ENCODE measurements at places on chromosomes 1 and 21.

DNA sequence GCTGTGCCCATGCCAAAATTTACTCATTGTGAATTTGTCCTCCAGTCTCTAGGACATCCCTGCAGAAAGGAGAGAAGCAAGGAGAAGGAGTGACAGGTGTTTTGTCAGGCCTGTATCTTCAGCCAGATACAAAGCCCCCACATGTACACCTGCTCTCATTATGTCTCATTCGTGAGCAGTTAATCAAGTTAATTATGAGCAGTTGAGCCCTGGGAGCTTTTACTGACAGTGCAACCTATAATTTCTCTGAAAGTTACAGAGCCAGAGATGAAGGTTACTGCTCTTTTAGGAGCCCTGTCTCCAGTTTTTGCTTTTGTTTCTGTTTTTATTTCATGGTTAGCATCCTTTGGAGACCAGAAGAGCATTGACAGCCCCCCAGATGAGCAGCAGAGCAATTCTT, 5.0 kb upstream of the ILDR2 start:
- DNase-seq, result no peak

DNA sequence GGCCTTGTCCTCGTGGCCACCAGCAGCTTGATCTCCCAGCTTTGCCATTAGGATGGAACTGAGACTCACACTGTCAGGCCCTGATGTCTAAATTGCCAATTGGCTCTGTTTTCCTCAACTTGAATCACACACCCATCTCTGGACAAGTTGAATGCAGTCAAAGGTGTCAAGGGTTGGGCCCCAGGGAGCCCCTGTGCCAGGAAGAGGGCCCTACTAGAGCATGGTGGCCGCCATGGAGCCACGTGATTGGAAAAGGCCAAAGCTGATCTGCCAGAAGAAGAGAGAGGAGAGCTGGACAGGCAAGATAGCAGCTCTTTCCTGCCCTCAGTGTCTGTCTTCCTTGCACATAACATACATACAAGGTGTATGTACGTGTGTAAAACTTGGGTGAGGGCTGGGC, 54.9 kb upstream of the NEK2 start:
- no peak for DNase-seq

GRCh38 chr1:230735447-230735846, 11.7 kb upstream of the CAPN9 start:
- no peak for DNase-seq

- DNase-seq, result no peak
Measured at GRCh38 chr1:184791550-184791900, 36.9 kb upstream of the EDEM3 start.

GRCh38 chr1:3245768-3246167, 176.8 kb downstream of the PRDM16 start:
- DNase-seq, result no peak

- no peak for DNase-seq
Measured at GRCh38 chr1:119372503-119373086, 4.0 kb downstream of the HAO2 start.

DNA sequence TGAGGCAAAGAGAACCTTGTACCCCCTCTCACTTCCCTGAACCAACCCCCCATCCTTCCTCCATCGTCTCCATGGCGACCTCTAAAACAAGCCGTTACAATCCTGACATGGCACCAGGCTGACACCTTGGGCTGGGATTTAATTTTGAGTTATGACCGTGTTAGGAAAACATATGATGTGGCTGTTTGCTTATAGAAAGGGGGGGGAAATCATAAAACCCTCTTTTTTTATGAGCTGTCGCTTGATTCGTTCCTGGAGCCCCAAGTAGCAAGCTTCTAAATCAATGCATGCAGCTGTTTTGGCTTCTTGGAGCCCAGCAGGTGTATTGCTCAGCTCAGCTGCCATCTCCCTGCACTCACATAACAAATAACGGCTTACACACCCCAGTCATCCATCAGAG, 301.2 kb upstream of the SPAG17 start:
- DNase-seq, result no peak

DNA sequence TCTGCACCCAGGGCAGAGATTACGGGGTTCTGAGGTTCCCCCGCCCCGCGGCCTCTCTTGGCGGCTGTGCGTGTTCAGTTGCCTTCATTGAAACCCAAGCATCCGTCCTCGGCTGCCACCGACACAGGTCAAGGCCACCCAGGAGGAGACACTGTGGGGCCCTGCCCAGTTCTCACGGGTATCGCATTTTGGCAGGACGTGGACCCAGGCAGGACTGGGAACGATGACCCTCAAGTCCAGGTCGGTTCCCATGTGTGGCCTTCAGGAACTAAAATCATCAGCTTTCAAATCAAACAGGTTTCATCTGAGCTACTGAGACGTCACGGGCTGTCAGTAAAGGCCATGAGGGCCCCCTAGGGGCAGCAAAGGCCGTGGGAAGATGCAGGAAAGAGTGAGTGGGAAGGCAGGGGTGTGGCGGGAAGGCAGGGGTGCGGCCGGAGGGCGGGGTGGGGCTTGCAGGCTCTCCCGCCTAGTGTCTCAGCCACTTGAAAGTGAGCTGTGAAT, 7.0 kb upstream of the C1orf174 start:
- peak; percentile 29 for DNase-seq

GRCh38 chr21:45525910-45526306, 16.3 kb downstream of the SLC19A1 start:
- peak; percentile 4 for DNase-seq

- DNase-seq, result no peak
Measured at GRCh38 chr1:243332440-243332839, 76.6 kb downstream of the SDCCAG8 start.

DNA sequence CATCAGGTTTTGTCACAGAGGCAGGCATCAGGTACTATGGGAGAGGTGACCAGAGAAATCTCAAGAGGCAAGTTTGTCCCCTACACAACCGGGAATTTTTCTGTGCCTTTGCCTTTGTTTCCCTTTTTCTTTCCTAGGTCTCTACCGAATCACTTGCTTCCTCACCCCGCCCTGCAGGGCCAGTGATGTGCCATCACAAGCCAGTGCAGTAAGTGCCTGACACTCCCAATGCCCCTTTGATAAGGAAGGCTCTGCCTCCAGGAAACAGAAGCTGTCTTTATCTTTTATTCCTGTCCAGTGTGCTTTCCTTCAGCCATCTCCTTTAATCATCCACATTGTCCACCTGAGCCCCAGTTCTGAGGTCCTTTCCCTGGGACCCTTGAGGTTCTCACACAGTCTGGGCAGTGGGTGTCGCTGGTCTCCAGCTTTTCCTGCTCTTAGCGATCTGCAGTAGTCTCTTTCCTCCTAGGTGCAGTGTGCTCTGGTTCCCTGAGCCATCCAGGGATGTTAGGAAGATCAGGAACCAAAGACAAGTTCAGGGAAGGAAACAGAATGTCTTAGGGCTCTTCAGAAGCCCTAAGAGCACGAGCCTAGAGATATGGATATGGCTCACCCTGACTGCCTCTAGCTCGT, 36.6 kb downstream of the GJA5 start:
- peak; percentile 25 for DNase-seq

- DNase-seq, result no peak
Measured at GRCh38 chr1:177880339-177880891, 89.4 kb downstream of the SEC16B start.

DNA sequence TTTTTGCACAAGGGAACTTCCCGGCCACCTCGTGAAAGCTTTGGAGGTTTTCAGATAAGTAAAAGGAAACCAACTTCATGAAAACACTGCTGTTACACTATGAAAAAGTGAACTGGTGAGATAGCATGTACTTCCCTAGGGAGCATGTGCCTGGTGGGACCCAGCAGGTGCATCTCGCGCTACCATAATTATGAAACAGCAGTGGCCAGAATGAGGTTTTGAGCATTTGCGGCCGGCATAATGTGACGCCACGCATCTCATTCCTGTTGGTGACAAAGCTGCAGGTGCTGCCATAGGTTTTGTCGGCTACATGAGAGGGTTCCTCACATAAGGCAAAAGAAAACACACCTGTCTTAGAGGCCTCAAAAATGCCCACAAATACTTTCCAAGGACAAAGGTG, 1.7 kb downstream of the KRTAP10-3 start:
- no peak for DNase-seq

GRCh38 chr1:23650344-23650990, 41.1 kb upstream of the RPL11 start:
- DNase-seq, result no peak

- DNase-seq, result no peak
Measured at GRCh38 chr21:36160850-36161178, 4.2 kb downstream of the DOP1B start.

- DNase-seq, result no peak
Measured at GRCh38 chr1:156062189-156062588, 1.2 kb downstream of the RAB25 start.

GRCh38 chr1:156295391-156295947, at the start of gene GLMP:
Gene GLMP, minus strand, starts transcription at chr1:156295679. Its CDS starts 34 bp downstream, at chr1:156295645.
- peak; percentile 46 for DNase-seq

DNA sequence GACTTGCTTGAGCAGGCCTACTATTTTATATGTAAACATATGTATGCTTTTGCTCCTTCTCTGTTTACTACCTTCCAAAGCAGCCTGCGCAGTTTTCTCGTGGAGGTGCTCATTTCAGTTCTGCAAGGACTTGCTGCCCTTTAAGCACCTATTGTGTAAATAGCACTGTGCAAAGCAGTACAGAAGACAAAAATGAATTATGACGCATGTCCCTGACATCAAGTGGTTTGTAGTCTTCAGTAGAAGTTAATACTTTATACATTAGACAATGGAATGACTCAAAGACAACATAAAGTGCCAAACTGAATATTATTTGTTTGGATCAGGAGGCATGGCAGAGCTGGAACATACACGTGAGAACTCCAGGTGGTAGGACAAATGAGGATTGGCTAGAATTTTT, 611.7 kb downstream of the LMO4 start:
- DNase-seq, result no peak

- DNase-seq, result no peak
Measured at GRCh38 chr21:29943885-29944284, 4.1 kb upstream of the GRIK1 start.

DNA sequence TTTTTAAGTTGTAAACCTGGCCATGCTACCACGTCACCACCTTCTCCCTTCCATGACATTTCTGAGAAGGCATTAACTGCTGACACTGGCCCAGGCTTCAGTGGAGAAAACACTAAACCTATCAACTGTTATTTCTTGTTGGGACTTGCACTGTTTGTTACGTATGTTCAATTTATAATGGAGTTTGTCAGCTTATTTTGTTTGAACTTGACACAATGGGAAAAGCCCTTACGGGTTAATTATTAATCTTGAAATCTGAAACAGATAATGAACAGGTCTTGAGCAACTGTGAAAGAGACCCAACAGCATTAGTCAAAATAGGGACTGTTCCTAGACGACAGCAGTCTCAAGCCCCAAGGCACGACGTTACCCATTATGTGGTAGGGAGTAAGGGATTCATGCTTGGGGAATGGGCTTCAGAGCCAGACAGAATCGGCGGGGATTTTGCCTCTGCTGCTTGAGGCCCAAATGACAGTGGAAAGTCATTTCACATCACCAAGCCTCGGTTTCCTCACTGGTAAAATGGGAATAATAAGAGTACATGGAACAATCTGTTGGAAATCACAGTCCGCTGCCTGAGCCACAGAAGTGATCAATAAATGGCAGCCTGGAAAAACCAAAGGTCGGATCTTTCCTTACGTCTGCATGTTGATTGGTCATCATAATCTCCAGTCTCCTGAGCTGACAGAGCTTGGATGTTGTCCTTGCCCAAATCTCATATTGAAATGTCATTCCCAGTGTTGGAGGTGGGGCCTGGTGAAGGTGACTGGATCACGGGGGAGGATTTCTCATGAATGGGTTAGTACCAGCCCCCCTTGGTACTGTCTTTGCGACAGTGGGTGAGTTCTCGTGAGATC, 44.5 kb downstream of the TIAM1 start:
- no peak for DNase-seq

- DNase-seq, result peak; percentile 78
Measured at GRCh38 chr1:28877132-28877781, 37.1 kb upstream of the EPB41 start.

GRCh38 chr1:234980645-234981396, 147.8 kb downstream of the TOMM20 start:
- DNase-seq, result peak; percentile 75

GRCh38 chr1:93549131-93549530, 101.2 kb downstream of the FNBP1L start:
- DNase-seq, result no peak

DNA sequence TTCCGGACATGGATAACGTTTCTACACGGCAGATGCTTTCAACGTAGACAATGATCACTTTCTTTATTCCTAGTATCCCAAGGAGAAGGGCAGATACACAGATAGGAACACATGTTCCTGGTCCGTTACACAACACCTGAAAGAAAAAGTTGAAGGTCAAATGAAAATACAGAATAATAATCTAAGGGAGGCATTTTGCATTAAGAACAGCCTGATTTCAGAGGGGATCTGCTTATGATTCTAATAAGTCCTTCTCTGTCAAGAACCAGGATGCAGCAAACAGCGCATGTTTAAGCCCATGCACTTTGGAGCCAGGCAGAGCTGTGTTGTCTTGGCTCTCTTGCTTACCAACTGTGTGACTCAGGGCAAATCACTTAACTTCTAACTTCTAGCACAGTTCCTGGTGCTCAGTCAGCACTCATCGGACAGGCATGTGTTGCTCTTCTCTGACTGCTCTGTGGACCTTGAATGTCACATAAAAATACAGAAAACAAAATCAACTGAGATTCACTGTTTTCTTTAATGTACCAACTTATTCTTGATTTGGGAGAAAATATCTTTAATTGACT, 56.3 kb upstream of the CNN3 start:
- no peak for DNase-seq

DNA sequence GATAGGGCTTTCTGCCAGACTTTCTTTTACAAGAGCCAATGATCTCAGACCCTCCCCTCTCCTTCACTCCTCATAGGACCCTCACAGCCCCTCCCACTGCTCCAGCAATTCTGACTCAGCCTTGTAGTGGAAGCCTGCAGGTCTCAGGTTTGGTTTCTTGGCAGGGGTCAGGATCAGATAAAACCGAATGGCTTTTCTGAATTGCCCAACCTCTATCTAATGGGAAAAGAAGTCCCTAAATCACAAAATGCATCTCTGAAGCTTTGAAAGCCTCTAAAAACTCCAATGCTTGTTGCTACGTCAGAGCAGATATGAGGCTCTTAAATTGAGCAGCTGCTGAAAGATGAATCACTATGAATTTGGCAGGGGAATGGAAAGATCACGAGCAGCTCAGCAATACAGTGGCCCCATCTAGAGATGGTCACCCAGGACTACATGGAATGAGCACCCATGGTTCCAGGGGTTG, 74.5 kb downstream of the NID1 start:
- no peak for DNase-seq
